ENCODE measurements at places on chromosomes 6 and 20.

DNA sequence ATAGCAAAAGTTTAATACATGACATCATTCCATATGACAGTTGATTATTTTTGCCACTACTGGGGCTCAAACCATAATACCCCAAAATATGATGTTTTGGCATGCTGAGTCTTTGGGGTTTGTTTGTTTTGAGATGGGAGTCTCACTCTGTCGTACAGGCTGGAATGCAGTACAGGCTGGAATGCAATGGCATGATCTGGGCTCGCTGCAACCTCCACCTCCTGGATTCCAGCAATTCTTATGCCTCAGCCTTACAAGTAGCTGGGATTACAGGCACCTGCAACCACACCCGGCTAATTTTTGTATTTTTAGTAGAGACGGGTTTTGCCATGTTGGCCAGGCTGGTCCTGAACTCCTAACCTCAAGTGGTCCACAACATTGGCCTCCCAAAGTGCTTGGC is 1.3 kb upstream of the MRS2 start:
- no peak for DNase-seq

DNA sequence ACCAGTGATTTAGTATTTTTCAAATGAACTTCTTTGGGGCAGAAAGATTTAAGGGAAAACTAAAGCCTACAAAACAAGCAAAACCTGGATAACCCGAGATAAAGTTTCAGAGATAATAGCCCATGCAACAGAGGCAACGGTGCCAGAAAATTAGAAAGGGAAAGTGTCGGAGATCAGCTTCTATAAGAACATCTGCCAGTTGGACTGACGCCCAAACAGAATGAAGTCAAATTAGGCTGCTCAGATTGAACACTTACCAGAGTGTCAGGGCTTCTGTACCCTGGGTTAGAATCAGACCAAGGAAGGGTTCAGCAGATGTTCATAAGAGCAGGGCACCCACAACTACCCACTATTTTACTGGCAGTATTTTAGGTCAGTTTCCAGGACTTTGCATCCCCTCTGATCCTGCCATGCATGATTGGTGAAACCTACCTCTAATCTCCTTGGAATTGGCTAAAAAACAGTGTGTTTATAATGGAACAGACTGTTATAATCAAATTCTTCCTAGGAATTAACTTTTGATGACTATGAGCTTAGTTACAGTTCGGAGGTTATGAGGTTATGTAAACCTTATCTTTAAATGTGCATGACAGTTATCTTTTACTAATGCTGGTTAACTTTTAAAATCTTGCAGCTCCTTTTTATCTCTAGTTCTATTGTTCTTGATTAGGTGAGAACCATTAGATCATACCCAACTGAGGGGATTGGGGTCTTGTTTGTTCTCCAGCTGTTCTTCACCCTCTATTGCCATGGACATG is 13.1 kb downstream of the BMP2 start:
- no peak for DNase-seq

DNA sequence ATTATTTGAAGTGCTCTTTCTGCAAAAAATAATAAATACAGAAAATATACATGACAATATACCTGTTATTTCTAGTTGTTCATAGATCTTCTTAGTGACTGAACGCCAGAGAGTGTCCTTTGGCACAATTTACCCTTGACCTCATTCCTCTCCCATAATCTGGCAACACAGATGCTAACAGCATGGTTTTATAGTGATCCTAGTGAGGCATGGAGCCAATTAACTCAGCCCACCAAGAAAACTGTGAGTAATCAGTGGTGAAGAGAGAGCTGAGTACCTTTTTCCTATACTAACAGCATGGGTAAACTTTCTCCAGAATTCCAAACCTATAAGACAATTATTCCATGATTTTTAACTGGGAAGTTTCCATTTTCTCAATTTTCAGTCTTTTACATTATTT is 61.0 kb downstream of the VGLL2 start:
- peak; percentile 9 for DNase-seq

DNA sequence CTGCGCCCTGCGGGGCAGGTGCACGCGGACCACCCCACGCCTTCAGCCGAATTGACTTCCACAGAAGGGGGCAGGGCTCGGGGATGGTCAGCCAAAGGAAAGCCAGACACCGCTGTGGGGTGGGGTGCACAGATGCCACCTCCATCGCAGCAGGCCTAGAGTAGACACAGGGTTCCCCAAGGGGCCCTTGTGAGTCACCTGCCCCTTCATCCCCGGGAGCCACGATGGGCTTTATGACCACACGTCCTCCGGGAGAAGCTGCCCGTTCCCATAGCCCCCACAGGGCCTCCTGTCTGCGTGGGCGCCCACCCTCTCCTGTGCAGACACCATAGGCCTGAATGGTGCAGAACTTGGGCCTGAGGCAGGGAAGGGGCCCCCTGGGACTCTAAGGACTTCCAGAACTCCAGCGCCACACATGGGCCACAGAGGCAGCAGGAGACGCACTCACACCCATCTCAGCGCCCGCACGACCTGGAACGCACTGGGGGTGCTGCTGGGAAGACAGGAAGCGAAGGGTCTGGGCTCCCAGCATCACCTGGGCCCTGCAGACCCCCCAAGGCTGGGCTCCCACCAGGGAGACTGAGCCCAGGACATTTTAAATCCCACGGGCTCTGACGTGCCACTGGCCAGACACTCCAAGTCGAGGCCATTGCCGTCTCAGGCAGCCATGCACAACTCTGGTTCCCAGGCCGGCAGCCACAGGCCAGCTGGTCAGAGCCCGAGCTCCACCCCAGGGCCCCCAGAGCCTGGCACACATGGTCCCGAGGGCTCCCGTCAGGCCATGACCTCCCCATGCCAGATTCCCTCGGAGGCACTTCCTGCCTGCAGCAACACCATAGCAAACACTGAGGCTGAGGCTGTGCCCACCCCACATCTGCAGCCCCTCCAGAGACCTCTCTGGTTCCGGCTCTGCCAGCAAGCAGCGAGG is 134.2 kb downstream of the DLL1 start:
- no peak for DNase-seq

- DNase-seq: no peak
Observed at GRCh38 chr6:37920667-37921066, 101.1 kb downstream of the ZFAND3 start.

- no peak for DNase-seq
Observed at GRCh38 chr6:90136176-90136575, 160.5 kb downstream of the BACH2 start.

- peak; percentile 94 for DNase-seq
Observed at GRCh38 chr6:87723170-87724078, 21.4 kb upstream of the AKIRIN2 start.

DNA sequence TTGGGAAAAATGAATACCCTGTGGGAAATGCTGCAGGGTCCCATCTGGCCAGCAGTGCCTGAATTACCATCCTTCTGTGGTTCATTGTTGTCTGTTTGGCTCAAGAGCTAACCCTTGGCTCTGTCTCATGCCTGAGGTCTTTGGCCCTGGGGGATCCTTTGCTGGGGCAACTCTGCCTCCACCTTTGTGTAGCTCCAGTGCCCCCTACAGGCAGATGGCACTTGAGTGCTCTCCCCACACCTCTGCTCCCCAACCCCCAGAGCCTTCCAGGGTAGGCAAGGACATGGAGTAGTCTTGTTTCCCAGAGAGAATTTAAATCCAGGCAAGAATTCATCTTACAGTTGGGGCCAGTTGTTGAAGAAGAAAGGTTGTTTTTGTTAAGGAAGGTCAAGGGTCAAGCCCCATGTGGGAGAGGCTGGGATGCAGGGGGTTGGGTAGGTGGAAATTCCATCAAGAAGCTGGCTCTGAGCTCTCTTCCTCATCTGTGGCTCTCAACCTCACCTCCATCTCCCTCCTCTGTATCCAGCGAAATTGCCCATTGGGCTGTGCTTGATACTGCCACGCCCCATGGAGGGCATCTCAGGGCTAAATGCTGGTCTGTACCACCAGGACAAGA is 44.2 kb downstream of the ZNF831 start:
- no peak for DNase-seq

DNA sequence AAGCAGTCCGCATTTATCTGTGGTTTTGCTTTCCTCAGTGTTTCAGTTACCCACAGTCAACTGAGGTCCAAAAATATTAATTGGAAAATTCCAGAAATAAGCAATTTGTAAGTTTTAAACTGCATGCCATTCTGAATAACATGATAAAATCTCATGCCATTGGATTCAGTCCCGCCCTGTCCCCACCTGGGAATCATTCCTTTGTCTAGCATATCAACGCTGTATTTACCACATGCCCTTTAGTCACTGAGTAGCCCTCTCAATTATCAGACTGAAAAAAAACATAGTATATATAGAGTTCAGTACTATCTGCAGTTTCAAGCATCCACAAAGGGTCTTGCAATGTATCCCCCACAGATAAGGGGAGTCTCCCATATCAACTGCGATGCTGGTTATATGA is 17.1 kb downstream of the RANBP9 start:
- DNase-seq: no peak

DNA sequence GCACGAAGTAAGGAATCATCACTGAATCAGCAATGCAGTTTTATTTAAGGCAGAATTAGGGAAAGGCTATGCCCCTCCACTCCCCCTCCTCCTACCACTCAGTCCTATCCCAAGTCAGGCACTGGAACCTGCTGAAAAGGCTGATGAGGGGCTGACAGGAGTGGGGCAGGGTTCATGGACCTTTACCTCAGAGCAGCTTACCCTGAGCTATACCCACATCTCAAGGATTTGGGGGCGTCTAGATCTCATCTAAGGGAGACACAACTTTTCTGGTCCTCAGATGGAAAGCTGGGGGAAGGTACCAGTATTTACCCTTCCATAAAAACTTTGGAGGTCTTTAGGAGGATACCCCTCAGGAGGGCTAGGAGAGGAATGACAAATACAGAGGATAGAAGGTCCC is 27.2 kb downstream of the GSS start:
- no peak for DNase-seq

- DNase-seq: no peak
Observed at GRCh38 chr20:61125546-61126180, 126.4 kb upstream of the CDH4 start.

DNA sequence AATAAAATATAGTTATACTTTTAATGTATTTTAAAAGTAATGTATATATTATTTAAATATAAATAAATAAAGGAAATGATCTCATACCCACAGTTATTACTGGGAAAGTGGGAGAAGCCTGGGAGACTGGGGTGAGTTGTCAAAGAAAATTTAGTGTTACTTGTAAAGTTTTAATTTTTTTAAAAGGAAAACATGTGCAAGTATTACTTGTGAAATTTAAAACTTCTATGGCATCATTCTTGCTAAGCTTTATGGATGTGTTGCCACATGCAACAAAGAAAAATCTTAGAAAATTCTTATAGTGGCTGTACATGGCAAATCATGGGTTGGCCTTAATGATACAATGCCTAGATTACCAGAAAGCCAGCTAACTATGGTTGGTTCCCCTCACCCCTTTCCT is 194.0 kb upstream of the KCNK16 start:
- DNase-seq: peak; percentile 28

GRCh38 chr6:160810238-160810637 is 108.2 kb downstream of the PLG start:
- no peak for DNase-seq

DNA sequence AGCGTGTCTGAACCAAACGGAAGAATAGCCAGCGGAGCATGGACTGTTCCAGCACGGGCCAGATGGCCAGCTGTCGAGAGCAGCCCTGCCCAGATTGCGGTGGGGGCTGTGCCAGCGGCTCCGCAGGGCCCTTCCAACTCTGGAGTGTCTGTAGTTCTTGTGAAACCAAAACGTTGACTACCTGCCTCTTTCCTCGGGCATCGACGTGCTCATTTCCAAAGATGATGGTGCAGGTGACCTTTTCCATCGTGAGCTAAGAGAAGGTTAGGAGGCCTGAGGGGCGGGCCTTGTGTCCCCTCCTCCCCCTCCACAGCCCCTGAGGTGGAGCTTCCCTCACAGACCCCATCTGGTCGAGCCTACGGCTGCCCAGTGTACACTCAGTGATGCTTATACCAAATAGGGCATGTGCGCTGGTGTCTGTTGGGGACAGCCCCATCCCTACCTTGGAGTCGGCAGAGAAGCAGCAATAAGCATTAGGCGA is 12.9 kb upstream of the C20orf144 start:
- DNase-seq: no peak

GRCh38 chr6:3297909-3298308 is 39.2 kb downstream of the PSMG4 start:
- DNase-seq: no peak

DNA sequence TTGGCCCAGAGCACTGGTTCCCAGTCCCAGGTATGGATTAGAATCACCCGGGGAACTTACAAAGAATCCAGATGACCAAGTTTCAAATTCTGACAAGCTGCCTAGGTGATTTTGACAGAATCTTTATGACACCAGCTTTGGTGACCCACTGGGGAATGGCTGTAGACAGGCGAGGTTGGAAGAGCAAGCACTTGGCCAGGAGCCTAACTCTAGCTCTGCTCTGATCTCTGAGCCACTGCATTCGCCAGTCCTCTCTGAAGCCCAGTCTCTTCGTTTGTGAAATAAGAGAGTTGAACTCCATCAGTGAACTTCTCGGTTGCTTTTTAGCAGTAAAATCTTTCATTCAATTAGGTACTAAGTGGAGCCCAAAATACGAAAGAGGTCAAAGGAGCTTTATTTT is 161.2 kb downstream of the VEGFA start:
- no peak for DNase-seq

DNA sequence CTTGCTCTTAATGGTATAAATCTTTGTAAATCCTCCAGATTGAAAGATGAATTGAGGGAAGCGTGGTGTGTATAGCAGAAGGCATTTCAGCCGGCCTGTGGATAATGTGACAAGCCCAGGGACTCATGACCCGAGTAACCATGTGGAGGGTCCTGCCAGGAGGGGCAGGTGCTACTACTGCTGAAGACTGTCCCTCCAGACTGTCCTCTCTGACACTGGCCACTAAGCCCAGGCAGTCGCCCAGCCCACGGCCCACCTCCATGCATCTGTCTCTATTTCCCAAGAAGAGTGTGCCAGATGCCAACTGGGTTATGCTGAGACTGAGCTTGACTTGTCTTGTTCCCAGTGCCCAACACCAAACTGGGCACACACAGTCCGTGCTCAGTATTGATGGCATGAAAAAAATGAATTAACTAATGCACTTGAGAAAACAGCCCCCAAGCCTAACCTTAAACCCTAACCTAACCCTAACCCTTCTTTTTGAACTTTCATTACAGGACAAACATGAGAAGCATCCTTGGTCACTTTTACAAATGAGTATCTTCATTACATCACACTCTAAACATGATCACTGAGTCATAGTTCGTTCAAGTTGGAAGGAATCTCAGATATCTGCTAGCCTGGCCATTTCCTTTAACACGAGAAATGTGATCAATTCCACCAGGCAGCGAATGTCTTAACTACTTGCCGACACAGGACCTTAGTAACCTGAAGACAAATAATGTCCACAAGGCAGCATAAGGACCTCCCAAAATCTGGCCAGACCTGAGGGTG is 182.2 kb upstream of the RREB1 start:
- DNase-seq: no peak

- DNase-seq: peak; percentile 13
Observed at GRCh38 chr6:66291905-66292304, 584.9 kb upstream of the EYS start.

GRCh38 chr6:13141387-13141786 is 186.9 kb downstream of the TBC1D7 start:
- no peak for DNase-seq

DNA sequence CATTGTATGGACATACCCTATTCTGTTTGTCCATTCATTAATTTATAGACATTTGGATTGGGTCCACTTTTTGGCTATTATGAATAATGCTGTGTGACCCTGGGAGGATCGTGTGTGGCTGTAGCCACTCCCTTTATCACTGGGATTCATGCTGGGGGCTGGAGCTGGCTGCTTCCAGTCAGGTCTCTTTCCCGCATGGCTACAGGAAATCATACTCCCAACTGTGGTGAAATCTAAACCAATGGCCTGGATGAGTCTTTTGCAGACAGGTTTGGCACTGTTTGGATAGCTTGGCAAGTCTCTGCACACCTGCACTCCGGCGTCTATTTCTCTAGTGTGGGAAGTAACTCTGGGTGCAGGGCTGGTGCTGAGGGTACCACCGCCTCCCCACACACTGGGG is 80.4 kb downstream of the RIN2 start:
- DNase-seq: no peak
